Pulmonary artery endothelial cell (primary cell): ENCODE measurements at places on chromosomes 12 and 14. TPM values are rescaled to one million over a fixed set of nuclear protein-coding genes. Genes with fewer than 3 reads are reported as not detected.

Gene IRF2BPL
- 16.4 and 18.7 TPM in 2 replicates for total RNA-seq

Gene ANG
- 4.2 and 6.9 TPM in 2 replicates for total RNA-seq

Gene ZNF839
- 6.0 and 9.2 TPM in 2 replicates for total RNA-seq

Gene HHIPL1
- total RNA-seq = 2.2 and 4.3 TPM in 2 replicates

Gene NACA
- 1,329 and 1,623 TPM in 2 replicates for total RNA-seq

Gene RNASE1
- total RNA-seq = 75.5 and 99.7 TPM in 2 replicates
